ENCODE measurements at places on chromosomes 2 and 18. TPM values are rescaled to one million over a fixed set of nuclear protein-coding genes. Genes with fewer than 3 reads are reported as not detected.

- DNase-seq = no peak
Measured at GRCh38 chr2:217231724-217232123, 371.9 kb upstream of the TNP1 start.

GRCh38 chr18:41150316-41150715 is 804.7 kb upstream of the PIK3C3 start:
- DNase-seq = no peak

GRCh38 chr2:172613040-172613439 is 57.1 kb downstream of the PDK1 start:
- no peak for DNase-seq

- no peak for DNase-seq
Measured at GRCh38 chr18:58753976-58754375, 82.7 kb downstream of the MALT1 start.

DNA sequence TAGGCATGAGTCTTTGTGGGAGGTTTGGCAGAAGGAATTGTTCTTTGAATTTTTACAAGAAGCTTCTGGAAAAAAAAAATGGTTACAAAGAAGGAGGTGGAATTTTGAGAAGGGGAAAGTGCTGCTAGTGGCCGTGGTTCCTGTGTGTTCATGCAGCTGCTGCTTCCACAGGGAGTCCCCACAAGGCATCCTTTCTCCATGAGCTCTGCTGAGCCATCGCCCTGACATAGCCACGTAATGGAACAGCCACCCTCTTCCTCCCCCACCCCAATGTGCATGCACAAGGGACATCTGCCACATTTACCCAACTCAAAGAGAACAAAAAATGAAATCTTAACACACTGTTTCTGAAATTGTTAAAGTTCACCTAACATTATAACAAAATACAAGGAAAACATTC is 529.7 kb downstream of the SATB2 start:
- DNase-seq = no peak

DNA sequence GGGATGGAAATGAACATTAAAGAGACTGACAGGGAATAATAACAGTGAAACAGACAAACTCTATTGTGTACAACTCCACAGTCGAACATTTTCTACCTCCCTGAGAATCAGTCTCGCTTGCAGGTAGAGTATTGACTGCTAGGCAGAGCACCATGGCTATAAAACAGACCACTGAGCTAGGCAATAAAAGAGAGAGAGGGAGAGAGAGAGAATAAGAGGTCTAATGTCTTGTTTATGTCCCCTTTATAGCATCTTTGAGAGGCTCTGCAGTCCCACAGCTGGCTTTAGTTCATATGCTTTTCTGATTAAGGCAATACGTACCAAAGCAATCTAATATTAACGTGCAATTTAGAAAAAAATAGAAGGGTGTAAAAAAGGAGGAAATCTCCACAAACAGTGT is 652.6 kb downstream of the NRXN1 start:
- no peak for DNase-seq

DNA sequence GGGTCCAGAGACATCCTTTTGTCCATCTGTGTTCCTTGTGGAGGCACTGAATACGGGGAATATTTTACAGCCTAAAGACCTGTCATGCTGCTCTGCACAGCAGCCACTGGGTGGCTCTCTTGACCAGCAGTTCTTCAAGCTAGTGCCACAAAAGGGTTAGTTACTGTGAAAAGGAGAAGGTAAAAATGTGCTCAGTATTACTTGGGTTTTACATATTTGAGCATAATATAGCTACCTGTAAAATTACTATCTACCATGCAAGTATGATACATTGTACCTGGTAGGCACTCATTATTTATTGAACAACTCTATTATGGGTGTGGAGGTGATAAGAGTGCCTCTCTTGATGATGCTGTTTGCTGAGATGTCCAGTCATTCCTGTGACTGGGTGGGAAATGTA is 23.6 kb downstream of the FZD5 start:
- no peak for DNase-seq

DNA sequence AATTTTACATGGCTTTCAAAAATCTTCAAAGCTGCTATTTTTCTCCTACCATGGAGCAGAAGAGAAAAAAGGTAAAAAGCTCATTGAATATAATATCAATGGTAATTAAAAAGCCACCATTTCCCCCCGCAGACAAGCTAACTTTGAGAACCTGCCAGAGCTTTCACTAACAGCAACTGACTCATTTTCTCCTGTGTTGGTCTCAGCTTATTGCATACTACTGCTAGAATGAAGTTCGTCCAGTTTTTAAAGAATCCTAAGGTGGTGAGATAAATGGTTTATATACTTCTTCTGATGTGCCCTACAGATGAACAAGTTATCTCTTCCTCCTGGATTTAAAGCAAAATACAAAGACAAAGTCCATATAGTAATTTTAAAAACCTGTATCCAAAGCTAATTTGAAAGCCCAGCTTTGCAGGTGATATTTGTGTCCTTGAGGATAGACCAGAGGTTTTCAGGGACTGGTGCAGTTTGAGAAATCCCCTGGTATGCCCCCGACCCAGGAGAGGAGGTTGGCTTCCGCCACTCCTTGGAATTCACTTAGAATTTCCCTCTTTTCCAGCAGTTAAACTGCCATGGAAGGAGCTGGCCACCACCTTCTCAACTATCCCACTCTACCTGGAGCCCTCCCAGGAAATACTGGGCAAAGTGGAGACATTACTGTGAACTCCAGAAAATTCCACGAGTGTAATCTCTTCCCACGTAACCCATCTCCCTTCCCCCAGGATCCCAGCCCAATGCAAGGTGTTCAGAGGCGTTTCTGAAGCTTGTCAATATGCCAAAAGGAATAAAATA is 17.5 kb downstream of the YPEL5 start:
- DNase-seq = no peak

DNA sequence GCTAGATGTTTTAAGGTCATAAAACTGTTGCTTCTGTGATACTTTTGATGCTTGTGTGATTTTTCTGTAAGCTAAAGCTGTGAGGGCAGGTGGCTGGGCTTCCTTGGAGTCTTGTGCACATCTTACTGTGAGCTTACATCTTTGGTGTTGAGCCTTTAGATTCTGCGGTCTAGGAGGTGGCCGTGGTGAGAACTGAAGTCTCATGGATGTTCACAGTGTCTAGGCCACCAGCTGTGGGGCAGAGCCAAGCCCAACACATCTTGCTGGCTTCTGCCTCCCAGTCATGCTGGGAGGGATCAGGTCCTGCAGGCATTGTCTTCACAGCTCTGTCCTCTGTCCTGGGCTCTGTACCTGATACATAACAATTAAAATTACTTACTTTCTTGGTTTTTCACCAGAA is 219.7 kb upstream of the HS6ST1 start:
- no peak for DNase-seq

CHRND gene
- total RNA-seq = 0.11 TPM

PHOSPHO2 gene
- 2.2 TPM for total RNA-seq

UBXN4 gene
- total RNA-seq = 65.6 TPM

SKOR2 gene
- total RNA-seq = not detected

TCF23 gene
- total RNA-seq = not detected
